ENCODE measurements at places on chromosomes 12 and 14.

DNA sequence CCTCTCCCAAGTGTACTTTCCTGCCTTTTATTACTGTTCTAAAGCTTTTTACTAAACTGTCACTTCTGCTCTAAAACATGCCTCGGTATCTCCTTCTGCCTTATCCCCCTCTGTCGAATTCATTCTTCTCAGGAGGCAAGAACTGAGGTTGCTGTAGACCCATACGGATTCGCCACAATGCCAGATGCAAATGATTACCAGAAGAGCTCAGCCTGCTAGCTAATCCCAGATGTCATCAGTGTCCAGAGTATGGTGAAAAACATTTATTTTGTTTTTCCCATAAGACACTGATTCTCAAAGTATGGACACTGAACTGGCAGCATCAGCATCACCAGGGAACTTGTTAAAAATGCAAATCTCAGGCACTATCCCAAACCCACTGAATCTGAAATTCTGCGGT is 359.3 kb downstream of the TMTC2 start:
- DNase-seq, result no peak

GRCh38 chr12:69457433-69457832 is 12.8 kb upstream of the FRS2 start:
- no peak for DNase-seq

GRCh38 chr12:42804928-42805327 is 215.4 kb upstream of the PRICKLE1 start:
- DNase-seq, result no peak

DNA sequence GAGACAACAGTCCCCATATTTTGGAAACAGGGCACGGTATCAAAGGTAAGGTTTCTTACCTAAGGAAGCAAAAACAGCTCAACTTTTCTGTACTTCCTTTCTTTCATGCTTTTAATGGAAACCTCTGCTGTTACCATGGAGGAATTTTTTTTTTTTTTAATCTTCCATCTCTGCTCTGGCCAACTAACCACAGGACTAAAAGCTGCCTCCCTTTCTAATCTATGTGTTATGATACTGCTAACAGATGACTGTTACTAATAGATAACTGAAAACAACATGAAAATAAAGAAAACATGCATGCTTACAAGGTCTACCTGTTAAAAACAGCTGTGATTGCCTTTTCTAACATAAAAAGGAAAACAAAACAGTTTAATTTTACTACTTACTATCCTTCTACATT is 168.4 kb downstream of the SOX5 start:
- no peak for DNase-seq

Data from T-helper 1 cell (primary cell).